ENCODE measurements at places on chromosomes 4 and X.

GRCh38 chr4:173527103-173527891 lies 2.7 kb downstream of the HAND2 start:
- no peak for DNase-seq

DNA sequence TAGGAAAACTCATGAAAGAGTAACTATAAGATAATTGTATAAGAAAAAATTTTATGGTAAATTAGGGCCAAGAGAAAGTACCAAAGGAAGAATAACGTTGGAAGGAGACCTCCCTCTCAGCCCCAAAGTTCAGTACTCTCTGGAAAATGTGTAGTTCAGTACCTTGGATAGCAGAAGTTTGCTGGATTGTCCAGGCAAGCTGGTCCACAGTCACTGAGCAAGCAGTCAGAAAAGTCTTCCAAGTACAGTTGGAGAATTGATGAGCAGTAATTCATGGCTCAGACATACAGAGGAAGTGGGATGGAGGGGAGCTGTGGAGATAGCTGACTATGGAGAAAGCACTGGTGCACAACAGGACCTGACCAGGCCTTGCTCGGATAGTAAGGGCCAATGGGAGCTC lies 598.2 kb upstream of the NDST4 start:
- no peak for DNase-seq

DNA sequence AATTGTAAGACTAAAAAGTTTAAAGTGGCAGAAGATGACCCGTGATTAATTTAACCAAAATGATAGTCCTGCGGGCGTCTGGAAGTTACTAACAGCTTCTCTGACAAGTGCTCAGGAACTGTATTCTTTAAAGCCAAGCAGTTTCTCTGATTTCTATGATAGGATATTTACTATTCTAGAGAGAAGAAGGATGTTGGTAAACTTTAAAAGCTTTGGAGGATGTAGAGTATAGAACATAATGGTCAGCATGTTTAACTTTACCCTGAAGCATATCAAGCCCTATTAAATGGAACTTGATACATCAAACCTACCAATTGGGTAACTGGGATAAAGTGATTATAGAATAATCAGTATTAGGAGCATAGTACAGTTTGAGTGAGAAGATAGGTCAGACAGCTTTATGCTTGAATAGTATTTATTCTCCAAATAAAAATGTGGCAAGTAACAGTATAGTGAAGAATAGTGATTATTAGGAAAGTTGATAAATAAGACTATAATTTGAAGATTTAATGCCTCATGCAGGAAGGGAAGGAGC lies 1.8 kb downstream of the STIM2 start:
- DNase-seq: no peak

DNA sequence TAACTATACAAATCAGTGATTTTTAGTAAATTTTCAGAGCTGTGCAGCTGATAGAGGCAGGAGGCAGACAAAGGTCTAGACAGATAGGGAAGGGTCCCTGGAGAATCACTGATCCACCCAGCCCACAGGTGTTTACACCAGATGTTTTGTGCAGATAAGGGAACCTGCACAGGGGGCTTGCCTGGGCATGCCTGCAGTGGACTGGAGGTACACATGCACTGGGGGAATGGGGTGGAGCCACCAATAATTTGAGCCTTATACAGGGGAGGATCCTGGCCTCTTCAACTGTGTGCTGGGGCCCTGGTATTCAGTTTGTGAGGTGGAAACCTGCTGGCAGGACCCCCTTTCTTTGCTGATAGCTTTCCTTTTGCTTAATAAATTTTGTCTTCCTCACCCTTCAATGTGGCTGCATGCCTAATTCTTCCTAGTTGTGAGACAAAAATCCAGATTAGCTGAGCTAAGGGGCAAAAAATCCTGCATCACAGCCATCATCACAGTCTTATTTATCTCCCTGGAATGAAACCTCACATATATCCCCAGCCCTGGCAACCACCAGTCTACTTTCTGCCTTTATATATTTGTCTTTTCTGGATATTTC lies 102.8 kb downstream of the KDM6A start:
- no peak for DNase-seq

GRCh38 chr4:2907706-2908293 lies 55.4 kb downstream of the NOP14 start:
- DNase-seq: no peak

GRCh38 chr4:24968992-24969391 lies 56.1 kb upstream of the CCDC149 start:
- DNase-seq: no peak

DNA sequence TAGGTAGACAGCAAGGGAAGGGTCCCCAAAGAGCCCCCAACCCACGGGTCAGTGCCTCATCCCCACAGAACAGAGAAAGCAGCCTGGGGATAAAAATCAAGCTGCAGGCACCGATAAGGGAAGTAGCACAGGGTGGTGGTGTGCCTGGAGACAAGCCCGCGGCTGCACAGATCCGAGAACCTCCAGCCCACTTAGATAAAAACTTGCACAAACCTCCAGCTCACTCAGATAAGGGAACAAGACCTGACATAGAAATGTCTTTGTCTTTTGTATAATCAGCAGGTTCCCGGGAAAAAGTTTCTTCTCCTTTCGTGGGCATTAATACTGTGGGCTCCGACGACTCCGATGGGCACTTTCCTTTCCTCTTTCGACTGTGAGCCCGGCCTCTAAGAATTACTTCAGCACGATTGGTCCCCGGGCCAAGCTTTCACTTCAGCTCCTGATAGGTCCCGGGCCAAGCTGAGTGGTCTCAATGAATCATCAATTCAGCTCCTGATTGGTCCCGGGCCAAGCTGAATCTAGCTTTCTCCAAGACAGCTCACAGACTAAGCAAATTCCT lies 32.4 kb downstream of the PRDX4 start:
- DNase-seq: peak; percentile 3

GRCh38 chr4:88341227-88342192 lies 37.1 kb upstream of the HERC6 start:
- DNase-seq: no peak

DNA sequence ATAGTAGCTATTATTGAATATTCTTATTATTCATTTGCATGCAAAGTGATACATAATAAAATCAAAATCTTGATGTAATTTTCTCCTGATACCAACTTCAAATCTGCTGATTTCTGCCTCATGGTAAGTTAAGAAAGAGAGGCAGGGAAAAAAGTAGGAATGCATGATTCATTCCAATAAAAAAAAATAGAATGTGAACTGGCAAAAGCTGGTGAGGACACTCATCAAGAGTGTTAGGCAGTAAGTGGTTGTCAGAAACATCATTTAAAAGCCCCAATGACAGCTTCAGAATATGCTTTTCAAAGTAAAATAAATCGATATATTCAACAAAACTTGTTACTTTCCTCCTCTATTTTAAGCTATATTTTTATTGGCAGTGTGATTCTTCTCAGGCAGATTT lies 979.1 kb downstream of the TECRL start:
- DNase-seq: no peak
